Fibroblast of lung (primary cell): ENCODE measurements at places on chromosomes 7 and 10. TPM values are rescaled to one million over a fixed set of nuclear protein-coding genes. Genes with fewer than 3 reads are reported as not detected.

DNA sequence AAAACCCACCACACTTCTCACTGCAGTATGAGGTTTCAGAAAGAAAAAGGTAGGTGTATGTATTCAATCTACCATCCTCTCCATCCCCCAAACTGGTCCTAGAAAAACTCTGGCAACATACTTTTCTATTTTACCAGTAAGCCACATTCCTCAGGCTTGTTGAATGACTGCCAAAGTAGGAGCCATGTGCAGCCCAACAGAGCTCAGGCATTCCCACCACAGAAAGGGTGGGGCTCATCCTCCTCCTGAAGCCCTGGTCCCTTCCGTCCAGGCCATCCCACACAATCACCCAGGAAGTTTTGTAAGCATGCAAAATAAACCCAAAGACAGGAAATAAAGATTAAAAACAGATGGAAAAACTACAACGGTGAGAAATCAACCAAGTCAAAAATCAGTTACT, 57.2 kb downstream of the MAD1L1 start:
- DNase-seq, result peak; percentile 96

DNA sequence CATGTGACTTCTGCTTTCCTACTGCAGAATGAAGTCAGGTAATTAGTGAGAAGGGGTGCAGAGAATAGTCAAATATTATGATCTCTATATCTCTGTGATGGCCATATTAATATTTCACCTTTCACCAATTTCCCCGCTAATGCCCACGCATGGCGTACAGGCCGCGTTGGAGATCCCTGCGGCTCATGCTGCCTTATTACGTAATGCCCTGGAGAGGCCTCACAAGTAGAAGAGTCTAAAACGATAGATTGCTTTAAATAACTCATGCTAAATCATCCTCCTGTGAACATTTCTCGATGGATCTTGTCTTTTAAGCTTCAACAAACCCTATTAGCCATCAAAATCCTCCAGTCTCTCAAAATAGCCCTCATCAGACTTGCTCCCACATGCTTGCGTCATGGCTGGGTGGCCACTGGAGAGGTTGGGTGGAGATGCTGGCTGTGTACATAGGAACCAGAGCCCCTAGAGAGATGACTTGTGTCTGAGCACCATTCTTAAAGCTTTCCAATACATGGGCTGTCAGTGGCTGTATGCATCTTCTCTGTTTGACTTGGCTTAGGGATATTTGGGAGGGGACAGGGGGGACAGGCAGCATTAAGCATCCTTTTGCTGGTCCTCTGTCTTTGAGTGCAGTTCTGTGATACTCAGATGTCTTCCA, 79.5 kb upstream of the INSYN2A start:
- DNase-seq, result no peak

DNA sequence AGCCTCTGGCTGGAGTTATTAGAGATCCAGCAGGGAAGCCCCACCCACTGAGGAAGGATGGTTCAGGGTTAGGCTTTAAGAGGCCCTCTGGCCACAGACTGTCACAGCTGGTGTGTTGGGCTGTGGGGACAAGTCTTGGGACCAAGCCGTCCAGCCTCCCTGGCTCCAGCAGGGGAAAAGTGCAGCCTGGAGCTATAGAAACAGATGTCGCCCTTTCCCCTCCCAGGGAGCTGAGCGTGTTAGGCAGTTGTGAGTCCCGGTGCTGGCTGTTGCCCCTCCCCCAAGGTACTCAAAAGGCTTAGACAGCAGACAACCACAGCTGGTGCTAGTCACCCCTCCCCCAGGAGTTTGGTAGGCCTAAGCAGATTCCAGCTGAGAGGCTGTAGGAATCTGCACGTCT, 143.4 kb downstream of the TMEM168 start:
- DNase-seq, result no peak

Gene OR9A2
- polyA plus RNA-seq, result not detected in 2 replicates

Gene SPDYE18
- 0.07 and 0.11 TPM in 2 replicates for polyA plus RNA-seq

GRCh38 chr10:94299417-94299816, 63.3 kb downstream of the NOC3L start:
- peak; percentile 86 for DNase-seq
